ENCODE measurements at places on chromosomes 12 and 14.

DNA sequence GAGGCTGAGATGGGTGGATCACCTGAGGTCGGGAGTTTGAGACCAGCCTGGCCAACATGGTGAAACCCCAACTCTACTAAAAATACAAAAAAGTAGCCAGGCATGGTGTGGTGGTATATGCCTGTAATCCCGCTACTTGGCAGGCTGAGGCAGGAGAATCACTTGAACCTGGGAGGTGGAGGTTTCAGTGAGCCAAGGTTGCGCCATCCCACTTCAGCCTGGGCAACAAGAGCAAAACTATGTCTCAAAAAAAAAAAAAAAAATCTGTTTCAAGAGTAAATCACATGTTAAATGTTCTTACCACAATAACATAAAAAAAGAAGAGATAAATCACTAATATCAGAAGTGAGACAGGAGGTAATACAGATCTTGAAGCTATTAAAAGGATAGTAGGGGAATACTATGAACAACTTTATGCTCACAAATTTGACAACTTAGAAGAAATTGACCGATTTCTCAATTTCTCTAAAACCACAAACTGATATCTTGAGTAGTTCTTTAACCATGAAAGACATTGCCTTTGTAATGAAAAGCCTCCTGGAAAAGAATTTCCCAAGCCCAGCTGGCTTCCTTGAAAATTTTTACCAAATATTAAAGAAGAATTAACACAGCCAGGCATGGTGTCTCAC, 37.7 kb downstream of the TAOK3 start:
- DNase-seq, result no peak

DNA sequence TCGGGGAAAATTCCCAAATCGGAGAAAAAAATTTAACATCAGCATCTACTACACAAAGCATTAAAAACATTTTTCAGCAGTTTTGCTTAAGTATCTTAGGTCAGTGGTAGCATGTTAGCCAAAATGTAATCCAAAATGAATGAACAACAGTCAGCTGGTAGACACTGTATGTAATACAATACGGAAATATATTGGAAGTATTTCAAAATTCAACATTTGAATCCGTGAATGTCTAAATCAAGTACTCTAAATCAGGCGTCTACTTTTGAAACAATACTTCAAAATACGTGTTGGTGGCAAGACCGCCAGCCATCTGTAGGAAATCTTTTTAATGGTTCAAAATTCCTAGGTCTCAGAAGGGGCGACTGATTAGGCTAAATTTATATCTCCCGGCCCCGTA, 1.1 kb downstream of the SCAF11 start:
- DNase-seq, result no peak

DNA sequence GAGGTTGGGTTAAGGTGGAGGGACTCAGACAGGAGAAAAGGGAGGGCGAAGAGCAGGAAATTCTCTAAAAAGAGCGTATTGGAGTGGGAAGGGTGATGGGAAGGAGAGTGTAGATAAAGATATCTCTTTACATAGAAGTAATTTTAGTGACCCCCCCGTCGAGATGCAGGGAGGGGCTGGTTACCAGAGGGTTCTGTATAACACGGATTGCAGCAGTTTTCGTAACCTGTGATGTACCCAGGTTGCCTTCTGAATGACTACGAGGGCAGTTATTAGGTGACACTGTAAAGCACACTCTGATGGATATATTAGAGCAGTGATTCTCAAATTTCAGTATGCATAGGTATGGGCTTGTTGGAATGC, 443 bp downstream of the DNAL1 start:
- DNase-seq, result no peak

GRCh38 chr12:93252221-93252620, 125.5 kb upstream of the NUDT4 start:
- no peak for DNase-seq

DNA sequence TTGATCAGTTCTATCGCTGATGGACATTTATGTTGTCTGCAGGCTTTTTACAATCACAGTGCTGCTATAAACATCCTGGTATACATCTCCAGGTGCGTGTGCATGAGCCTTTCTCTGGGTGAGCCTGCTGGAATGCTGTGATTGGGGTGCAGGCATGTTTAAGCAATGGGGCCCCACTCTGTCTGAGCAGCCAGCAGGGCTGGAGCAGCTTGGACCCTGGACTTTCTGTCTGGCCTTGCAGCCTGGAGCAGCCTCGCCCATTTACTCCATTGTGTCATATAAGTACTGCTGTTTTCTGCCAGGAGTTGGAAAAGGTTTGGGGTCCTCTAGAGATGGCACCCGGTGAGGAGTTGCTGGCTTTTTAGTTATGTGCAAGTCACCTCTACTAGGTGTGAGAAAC, 199.0 kb downstream of the KIF26A start:
- no peak for DNase-seq

DNA sequence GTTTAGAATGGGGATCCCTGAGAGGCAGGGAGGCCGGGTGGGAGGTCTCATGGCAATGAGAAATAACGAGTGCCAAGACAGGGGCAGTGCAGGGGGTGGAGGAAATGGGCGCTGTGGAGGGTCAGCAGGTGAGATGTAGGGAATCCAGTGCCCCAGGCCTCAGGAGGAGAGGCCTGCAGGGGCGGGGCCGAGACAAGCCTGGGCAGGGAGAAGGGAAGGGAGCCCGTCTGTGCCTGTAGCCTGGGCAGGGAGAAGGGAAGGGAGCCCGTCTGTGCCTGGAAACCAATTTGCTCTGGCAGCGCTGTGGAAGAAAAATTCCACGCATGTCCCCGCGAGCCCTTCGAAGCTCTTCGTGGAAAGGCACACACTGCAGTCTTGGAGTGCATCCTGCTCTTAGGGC, 10.6 kb upstream of the NCOR2 start:
- no peak for DNase-seq

GRCh38 chr12:113231235-113232088, 10.2 kb downstream of the TPCN1 start:
- no peak for DNase-seq

- no peak for DNase-seq
These were observed 21.7 kb upstream of the P2RX4 start for GRCh38 chr12:121188227-121188626.

DNA sequence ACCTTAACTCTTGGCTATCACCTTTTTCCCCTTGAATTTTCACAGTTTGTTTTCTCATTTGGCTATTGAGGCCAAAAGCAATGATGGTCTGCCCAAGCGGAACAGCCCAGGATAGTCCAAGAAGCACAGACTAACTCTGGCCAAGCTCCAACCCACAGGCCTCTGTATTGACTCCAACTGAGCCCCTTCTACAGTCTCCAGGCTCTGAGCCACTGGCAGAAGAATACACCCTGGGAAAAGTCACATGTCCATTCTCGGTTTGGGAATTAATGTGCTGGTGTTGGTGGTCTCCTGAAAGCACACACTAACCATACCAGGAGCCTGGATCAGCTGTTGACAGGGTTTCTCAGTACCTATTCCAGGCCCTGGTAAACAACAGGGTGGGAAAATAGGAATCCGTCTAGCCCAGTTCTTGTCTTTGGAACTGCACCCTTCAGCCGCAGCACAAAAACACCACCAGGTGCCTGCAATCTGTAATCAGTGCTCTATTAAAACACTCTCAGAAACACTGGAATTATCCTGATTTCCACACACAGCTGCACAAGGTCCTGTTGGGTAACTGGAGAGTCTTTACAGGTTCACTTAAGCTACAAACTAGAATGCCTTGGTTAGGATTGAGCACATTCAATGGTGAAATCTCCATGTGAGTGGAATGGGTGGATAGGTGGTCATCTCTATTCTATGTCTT, 63.6 kb downstream of the STXBP6 start:
- no peak for DNase-seq
